Stromal cell of bone marrow (primary cell): ENCODE measurements at places on chromosomes 6 and 20.

GRCh38 chr6:146381486-146381885 lies 162.1 kb upstream of the RAB32 start:
- DNase-seq: no peak

GRCh38 chr6:36196113-36196879 lies at the start of gene BRPF3:
Gene BRPF3, plus strand, starts transcription at chr6:36196744. Its CDS starts 3,579 bp downstream, at chr6:36200323.
- DNase-seq: peak; percentile 49

GRCh38 chr6:90297115-90297866 lies 648 bp upstream of the BACH2 start:
- DNase-seq: no peak

GRCh38 chr20:9565910-9566550 lies 51.6 kb downstream of the LAMP5 start:
- no peak for DNase-seq

- DNase-seq: no peak
These were observed 388.0 kb downstream of the GJA1 start for GRCh38 chr6:121823437-121823851.

DNA sequence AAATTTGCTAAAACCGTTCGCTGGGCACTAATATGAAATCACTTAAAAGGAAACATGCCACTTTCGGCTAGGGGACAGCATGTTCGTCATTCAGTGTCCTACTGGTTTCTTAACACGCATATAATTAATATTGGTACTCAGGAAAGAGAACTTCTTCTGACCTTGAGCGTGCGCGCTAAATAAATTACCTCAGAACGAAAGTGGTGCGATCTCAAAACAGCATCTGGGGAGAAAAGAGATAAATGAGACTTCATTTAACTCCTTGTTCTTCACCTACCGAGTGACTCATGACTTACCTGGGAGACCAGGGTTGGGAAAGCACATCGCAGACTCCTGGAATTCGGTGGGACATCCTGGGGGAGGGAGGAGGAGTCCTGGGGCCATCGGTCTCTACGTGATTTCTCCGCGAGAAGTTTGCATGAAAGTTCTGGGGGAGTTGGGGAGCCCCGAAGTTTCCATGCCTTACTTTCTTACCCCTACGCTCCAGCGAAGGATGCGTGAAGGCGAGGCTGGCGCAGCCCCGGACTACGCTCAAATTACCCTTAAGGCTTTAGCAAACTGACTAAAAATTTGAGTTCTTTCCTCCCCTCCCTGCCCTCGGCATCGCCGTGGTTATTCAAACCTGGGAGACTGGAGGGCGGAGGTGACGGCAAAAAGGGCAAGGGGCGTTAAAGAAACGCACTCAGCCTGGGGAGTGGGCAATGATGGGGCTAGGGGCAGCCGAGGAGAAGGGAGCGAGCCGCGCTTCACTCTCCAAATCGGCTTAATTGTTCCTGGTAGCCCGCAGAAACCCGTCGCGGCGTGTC lies 1.1 kb upstream of the BEND6 start:
- DNase-seq: no peak

DNA sequence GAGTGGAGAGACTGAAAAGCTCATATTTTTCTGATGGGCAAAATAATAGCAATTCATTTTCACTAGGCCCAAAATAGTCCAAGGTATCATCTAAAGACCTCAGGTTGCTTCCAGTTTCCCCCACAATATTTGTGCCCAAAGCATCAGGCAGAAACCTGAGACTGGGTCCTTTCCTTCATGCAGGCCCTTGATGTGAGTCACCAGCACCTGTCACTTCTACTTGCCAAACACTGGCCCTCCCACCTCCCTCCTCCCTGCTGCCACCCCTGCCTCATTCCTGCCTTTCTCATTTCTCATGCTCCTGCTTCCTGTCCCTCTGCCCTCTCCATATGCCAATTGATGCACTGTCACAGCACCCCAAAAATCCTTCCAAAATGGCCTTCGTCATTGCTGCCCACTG lies 230.4 kb upstream of the CST7 start:
- no peak for DNase-seq

DNA sequence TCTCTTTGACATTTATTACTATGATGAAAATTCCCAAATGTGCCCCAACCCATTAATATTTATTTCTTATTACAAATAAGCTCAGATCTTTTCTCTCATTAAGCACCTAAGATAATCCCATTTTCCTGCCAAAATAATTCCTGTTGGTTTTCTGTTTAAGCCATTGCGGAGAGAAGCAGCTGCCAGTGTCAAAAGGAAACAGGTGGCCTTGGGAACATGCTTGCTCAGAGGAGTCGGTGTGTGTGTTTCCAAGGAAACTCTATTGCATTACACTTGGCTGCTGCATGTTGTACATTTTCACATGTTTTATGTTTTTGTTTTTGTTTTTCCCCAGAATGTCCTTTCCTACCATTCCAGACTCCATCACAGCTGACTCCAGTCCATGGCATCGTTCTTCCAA lies 56.4 kb downstream of the CD24 start:
- no peak for DNase-seq

GRCh38 chr6:92700411-92700810 lies 718.9 kb downstream of the EPHA7 start:
- DNase-seq: no peak

- no peak for DNase-seq
These were observed 24.6 kb upstream of the FOXF2 start for GRCh38 chr6:1364791-1365190.

DNA sequence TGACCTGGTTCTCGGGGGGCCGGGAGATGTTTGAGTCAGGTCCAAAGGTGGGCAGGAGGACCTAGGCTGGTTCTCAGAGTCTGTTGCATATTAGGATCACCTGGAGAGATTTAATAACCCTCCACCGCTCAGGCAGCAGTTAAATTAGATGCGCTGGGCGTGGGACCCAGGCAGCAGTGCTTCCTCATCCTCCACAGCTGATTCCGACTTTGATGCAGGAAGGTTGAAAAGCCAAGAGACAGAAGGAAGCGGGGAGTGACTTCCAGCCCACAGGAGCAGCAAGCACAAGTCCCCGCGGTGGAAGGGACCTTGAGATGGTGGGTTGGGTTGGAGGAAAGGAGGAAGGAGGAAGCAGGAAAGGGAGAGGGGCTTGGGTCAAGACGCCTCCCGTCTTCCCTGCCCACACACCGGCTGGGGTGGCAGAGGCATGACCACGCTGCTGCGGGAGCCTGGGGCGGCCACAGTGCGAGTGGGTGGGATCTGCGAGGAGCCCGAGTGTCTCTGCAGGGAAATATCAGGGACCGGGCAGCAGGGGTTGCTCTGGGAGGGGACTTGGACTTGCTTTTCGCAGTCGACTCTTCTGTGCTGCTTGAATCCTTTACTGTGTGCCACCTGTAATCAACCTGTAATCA lies 146.0 kb downstream of the PHACTR3 start:
- DNase-seq: no peak

DNA sequence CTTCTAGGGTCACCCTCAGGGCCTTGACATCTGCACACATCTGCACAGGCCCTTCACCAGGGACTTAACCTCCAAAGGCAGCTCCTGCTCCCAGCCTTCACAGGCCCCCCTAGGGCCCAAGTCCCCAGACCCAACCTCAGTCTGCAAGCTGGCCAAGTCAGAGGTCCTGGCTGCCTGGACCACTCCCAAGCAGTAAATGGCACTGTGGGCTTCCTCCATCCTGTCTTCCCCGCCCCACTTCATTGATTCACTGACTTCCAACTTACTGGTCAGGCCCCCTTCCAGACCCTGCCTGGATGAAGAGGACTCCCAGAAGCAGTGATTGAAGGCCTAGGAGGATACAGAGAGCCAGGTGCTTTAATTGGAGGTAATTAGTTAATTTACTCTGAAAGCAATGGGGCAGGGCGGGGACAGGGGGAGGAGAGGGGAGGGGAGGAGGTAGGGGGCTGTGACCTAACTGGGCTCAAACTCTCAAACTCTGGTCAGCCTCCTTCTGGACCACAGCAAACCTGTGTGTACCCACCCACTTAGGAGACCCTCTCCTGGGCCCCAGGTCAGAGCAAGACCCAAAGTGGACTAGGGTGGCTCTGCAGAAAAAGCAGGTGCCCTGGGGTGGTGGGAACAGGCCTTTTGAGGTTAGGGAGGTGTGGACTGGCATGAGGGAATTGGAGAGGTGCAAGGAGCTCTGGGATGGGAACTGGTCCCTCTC lies 51.5 kb downstream of the MRPL14 start:
- DNase-seq: no peak

DNA sequence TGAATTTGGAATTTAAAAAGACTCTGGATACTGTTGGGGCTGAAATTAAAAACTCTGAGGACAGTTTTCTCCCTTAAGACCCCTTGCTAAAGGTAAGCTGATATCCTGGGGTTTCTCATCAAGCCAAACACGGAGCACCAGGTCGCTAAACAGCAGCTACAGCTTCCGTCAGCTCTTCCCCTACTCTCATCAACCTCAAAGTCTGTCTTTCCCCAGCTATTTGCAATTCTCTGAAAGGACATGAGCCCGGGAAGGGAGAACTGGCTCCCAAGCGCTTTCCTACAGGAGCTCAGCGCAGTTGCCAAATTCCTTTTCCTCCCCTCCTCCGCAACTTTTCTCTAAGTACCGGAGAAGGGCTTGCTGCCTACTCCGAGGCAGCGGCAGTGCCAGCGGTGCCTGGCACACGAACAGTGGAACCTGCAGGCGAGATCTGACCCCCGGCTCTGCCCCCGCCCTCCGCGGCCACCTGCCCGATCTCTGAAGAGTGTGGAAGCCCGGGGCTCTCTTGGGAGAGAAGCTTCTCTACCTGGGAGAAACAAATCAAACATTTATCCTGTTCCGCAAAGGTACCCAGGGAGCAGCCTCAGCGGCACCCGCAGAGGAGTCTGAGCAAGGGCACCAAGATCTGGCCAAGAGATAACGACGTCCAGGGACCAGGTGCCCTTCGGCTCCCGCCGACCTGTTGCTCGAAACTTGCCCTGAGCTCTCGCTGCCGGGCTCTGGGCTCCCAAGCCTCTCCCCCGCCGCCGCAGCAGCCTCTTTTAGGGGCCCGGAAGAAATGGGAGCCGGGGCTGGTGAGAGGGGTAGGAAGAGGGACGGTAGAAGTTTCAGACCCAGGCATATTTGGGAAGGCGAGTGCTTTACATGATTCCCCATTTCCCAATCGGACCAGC lies 2.2 kb downstream of the CBLN4 start:
- DNase-seq: no peak
